ENCODE measurements at places on chromosomes 16 and 17. TPM values are rescaled to one million over a fixed set of nuclear protein-coding genes. Genes with fewer than 3 reads are reported as not detected.

- peak; percentile 43 for DNase-seq
Measured at GRCh38 chr17:8253801-8254200, 4.7 kb downstream of the PFAS start.

Gene WFIKKN1
- total RNA-seq = 64.4 TPM

DNA sequence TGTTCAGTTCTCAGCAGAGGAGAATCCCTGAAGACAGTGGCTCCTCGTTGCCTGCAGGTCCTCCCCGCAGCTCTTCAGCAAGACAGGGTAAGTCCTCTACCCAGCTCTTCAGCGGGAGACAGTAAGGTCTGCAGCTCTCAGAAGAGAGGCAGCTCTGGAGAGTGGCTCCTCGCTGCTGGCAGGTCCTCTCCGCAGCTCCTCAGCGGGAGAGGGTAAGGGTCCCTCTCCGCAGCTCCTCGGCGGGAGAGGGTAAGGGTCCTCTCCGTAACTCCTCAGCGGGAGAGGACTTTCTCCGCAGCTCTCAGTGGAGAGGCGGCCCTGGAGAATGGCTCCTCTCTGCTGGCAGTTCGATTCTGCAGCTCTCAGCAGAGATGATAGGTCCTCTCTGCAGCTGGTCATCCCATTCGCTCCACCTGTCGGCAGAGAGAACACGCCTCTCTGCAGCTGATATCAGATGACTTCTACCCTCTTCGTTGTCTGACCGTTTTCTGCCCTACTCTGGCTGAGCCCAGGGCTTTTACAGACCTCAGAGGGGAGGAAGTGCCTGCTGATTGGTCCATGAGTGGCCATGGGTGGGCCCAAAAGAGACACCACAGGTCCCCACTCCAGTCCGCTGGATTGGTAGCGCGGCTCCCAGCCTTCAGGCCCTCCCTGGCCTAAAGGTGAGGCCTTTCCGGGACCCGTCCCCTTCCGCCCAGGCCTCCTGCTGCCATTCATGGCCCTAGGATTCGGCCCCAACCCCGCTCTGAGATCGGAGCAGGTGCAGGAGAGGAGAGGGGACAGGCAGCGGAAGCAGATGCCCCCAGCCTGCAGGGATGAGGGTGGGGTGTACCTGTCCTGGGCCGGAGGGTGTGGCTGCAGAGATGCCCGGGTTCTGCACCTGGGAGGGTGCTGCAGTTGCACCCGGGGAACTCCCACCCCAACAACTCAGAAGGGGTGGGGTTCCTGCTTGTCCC, 11.9 kb upstream of the SHCBP1 start:
- no peak for DNase-seq

GRCh38 chr17:34254146-34254545, 939 bp upstream of the CCL2 start:
- DNase-seq = no peak

Gene OTOP2
- total RNA-seq = not detected

- DNase-seq = peak; percentile 93
Measured at GRCh38 chr17:14308965-14309879, 8.3 kb downstream of the HS3ST3B1 start.

GRCh38 chr17:31269578-31269983, 27.5 kb downstream of the OMG start:
- DNase-seq = no peak

GRCh38 chr16:47018223-47018891, 44.9 kb upstream of the DNAJA2 start:
- peak; percentile 17 for DNase-seq

- DNase-seq = no peak
Measured at GRCh38 chr17:80510772-80511171, 33.9 kb upstream of the RPTOR start.

- DNase-seq = no peak
Measured at GRCh38 chr16:85423631-85424030, 189.5 kb upstream of the GSE1 start.

GRCh38 chr16:72658888-72659717, 388.8 kb downstream of the ZFHX3 start:
- DNase-seq = no peak

Gene OTOP3
- not detected for total RNA-seq

DNA sequence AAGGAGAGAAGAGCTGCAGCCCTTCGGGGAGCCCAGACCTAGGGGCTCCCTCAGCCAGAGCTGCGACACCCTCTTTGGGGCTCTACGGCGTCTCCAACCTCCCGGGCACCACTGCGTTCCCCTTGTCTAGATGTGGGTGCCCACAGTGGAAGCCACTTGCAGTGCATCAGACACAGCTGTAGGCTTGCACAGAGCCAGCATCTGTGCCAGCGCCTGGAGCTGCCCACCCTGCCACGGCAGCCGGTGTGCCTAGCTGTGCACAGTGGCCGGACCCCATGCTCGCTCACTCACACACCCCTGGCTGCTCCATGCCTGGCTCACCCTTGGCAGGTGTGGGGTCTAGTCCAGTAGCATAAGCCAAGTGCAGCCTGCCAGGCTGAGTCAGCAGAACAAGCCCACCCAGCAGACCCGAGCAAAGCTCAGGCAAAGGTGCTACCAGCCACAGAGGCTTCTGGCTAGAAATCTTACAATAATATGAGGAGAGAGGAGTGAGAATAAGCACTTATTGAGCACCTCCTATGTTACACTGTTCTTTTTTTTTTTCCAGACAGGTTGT, 12.9 kb upstream of the KDM8 start:
- DNase-seq = no peak

- no peak for DNase-seq
Measured at GRCh38 chr16:29644338-29644857, 18.6 kb upstream of the SPN start.

- no peak for DNase-seq
Measured at GRCh38 chr16:87253536-87253935, 63.7 kb downstream of the C16orf95 start.

Gene ARHGAP23
- total RNA-seq = 2.4 TPM

Gene NPIPB2
- 0.47 TPM for total RNA-seq

Gene CHRNE
- total RNA-seq = not detected

DNA sequence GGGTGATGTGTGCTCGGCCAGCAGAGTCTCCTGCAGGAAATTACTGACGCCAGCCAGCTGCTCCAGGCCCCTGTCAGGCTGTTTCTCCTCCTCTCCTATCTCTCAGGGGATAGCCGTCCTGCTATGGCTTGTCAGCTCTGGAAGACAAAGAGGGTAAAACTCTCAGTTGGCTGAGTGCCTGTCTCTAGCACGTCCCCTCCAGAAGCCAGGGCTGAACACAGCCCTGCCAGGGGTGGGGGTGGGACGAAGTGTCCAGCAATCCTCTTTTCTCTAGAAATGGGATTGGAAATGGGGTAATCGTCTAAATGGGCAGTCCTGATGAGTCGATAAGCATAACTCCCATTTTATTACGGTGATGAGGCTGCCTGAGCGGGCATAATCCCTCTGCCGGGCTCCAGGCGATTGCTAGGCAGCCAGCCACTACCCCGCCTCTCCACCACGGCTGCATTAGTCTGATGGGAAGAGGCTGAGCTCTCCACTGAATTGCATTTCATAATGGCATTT, 89.1 kb upstream of the GNAO1 start:
- DNase-seq = no peak

DNA sequence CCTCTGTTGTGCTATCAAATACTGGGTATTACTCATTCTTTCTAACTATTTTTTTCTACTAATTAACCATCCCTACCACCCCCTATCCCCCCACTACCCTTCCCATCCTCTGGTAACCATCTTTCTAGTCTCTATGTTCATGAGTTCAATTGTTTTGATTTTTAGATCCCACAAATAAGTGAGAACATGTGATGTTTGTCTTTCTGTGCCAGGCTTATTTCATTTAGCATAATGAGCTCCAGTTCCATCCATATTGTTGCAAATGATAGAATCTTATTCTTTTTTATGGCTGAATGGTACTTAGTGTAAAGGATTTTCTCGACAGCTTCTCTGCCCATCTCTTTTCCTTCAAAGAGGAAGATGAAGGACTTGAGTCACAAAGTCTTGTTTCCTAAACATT, 138.0 kb upstream of the CPHXL start:
- DNase-seq = no peak

DNA sequence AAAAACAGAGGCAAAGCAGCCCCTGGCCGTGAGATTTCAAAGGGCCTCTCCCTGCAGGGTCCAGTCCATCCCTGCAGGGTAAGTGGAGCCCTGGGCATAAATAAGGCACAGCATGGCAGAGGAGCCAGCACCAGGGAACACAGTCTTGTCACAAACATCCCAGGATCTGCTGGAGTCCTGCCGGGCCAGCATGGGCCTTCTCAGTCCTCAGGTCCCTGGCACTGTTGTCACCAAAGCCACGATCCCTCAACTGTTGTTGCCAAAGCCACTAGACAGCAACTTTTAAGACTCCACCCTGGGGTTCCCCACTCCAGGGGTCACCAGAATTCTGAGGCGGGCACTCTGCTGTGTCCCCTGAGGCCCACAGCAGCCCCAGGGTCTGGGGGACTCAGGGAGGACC, 47.8 kb upstream of the BAHCC1 start:
- no peak for DNase-seq

DNA sequence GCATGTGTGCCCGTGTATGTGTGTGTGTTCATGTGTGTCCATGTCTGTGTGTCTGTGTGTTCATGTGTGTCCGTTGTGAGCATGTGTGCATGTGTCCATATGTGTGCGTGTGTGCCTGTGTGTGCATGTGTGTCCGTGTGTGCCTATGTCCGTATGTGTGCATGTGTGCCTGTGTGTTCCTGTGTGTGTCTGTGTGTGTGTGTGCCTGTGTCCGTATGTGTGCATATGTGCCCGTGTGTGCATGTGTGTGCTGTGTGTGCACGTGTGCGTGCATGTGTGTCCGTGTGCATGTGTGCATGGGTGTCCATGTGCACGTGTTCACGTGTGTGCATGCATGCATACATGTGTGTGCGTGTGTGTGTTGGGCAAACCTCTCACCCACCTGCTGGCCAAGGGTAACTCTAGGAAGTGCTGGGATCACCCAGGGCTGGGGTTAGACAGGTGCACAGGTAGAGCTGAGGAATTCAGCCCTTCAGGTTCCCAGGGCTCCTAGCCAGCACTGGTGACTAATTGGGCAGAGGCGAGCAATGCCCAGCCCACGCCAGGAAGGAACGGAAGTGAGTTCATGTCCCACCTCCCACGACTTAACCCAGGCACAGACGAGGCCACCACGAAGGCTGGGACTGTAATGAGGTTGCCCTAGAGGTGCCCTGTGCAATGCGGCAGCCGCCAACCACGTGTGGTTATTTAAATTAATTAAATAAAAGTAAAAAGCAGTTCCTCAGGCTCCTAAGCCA, 8.2 kb upstream of the CSNK1D start:
- DNase-seq = no peak

Gene ABCA8
- not detected for total RNA-seq

GRCh38 chr17:59846394-59847165, 46.2 kb downstream of the TUBD1 start:
- DNase-seq = peak; percentile 42

DNA sequence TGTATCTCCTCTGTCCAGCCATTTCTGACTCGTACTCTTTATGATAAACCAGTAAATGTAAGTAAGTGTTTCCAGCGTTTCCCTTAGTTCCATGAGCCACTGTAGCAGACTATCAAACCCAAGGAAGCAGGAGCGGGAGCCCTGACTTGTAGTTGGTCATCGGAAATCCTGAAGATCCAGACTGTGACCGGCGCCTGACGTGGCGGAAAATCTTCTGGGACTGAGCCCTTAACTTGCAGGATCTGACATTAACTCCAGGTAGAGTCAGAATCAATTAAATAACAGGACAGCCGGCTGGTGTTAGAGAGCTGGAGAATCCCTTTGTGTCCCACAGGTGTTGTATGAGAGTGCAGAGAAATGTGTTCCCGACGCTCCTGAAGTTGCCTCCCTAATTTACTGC, 4.0 kb downstream of the GLOD4 start:
- DNase-seq = no peak

Gene SDK2
- total RNA-seq = 0.10 TPM

Gene UNC13D
- 2.8 TPM for total RNA-seq

Gene TMEM92
- 1.2 TPM for total RNA-seq

Data from G401 (cell line).